ENCODE measurements at places on chromosomes 7 and 10.

DNA sequence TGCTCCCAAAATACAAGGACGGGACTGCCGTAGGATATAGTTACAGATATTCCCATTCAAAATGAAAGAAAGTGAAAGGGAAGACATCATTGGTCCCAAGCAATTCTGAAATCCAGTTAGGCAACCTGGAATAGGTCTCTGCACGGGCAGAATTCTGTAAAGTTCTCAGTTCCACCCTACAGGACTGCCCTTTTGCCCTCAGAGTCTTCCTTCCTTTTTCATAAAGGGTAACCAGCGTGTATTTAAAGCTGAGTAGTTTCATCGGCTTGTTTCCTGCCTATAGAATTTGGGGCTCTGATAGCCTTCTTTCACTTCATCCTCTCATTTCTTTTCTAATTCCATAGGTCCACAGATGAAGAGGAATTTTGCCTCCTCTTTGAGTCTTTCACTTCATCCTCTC is 20.0 kb downstream of the COPG2 start:
- DNase-seq: no peak

DNA sequence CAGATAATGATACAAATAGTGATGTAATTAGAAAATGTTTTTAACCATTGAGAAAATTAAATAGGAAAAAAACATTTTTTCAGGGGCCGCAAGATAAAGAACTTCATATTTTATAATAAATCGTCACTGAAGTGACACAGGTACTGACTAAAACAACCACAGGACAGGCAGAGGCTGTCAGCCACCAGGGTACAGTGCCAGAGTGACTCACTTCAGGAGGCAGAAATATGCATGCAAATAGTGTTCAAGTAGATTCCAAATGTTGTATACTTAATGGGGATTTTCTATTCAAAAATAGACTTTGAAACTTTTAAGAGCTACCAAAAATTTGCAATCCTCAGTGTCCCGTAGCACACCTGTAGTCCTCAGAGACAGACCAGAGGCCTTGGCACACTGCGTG is 68.6 kb downstream of the FRMPD2 start:
- no peak for DNase-seq

- DNase-seq: no peak
These were observed 116.3 kb upstream of the RET start for GRCh38 chr10:42960491-42960990.

DNA sequence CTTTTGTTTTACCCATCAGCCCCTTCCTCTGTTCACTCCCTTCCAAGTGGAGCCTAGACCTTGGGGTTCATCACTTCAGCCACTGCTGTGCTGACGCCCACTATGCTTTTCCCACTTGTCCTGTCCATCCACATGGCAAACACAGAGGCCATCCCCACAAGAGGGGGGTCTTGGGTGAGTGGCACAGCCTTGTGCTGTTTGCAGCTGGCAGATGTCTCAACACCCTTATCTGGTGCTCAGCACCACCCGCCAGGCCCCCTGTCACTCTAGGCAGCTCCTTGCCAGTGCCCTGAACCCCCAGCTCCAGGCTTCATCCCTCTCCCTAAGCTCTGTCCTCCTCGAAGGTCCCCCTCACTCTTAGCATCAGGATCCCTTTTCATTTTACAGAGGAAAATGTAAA is 13.1 kb downstream of the BLVRA start:
- DNase-seq: no peak

GRCh38 chr7:28070297-28071055 is 110.1 kb downstream of the JAZF1 start:
- DNase-seq: no peak

GRCh38 chr7:77565917-77566316 is 28.8 kb downstream of the PTPN12 start:
- no peak for DNase-seq

DNA sequence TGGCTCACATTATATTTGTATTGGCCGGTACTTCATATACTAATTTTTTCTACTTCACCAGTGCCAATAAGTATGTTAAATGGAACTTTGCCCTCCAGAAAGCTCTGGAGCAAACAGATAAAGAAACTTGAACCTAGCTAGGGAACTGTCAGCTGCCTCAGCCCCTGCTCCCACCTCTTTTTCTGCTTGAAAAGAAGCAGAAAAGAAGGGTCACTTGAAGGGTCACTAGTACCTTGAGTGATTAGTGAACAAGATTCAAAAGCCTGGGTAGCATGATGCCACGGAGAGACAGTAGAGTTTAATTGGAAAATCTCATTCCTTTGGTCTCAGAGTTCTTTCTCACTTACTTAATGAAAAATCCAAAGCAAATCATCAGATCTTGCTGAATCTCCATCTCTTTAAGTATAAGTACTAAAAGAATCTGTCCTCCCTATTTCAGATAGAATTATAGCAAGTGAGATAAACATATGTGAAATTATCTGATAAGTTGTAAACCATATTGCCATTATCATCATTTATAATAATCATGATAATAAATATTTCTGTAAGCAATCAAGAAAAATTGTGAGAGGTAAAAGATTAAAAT is 47.7 kb downstream of the PTN start:
- DNase-seq: no peak

DNA sequence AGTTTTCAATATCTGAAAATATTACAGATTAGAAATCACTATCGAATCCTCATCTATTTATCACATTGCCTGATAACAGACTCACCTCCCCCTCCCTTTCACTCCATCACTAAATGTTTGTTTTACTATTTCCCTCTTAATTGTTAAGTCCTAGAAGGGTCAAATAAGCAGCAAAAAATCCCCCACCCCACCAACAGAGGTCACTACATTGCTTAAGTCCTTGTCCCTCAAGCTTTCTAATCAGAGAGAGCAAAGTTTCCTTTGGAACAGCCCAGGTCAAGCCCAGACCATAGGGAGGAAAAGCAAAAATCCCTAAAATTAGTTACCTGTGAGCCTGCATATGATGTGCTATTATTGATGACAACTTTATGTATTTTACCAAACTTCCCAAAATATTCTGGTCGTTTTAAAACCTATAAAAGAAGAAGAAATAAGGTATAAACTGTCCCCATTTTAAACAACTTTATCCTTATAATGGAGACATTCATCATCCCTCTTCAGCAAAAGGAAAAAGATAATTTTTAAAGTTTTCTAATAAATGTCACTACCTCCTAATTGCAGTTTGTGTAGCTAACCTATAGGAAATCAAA is 95.0 kb downstream of the CNOT4 start:
- DNase-seq: peak; percentile 22

DNA sequence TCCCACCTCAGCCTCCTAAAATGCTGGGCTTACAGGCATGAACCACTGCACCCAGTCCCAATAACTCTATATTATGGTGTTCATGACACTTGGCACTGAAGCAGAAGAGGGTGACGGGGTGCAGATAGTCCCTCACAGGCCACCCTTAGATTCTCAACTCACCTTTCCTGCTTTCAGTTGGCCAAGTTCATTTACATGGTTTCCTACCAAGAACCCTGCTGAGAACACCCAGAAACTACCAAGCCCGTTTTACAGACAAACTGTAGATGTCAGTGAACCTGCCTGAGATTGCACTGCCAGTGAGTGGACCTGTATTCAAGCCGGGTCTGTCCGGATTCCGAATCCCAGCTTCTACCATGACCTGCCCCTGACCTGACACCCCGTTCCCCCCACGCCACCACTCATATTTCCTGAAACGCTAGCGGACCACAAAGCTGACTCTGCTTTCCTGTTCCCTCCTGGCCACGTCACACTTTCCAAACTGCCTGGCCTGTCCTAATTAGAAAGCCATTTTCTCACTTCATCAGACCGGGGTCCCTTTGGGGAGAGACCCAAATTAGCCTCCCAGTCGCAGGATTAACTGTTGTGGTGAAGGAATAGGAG is 17.3 kb downstream of the GRID2IP start:
- DNase-seq: peak; percentile 36

- no peak for DNase-seq
These were observed 731.4 kb upstream of the POT1 start for GRCh38 chr7:125661006-125661405.

- DNase-seq: no peak
These were observed 86.8 kb downstream of the MKX start for GRCh38 chr10:27658788-27659187.

GRCh38 chr7:135709508-135709907 is 18.5 kb downstream of the SLC13A4 start:
- no peak for DNase-seq

GRCh38 chr10:71393841-71394475 is 2.8 kb upstream of the CDH23 start:
- DNase-seq: no peak

- DNase-seq: no peak
These were observed 1.7 kb downstream of the CDK6 start for GRCh38 chr7:92834507-92835260.

GRCh38 chr10:17019696-17020095 is 109.9 kb downstream of the CUBN start:
- no peak for DNase-seq

DNA sequence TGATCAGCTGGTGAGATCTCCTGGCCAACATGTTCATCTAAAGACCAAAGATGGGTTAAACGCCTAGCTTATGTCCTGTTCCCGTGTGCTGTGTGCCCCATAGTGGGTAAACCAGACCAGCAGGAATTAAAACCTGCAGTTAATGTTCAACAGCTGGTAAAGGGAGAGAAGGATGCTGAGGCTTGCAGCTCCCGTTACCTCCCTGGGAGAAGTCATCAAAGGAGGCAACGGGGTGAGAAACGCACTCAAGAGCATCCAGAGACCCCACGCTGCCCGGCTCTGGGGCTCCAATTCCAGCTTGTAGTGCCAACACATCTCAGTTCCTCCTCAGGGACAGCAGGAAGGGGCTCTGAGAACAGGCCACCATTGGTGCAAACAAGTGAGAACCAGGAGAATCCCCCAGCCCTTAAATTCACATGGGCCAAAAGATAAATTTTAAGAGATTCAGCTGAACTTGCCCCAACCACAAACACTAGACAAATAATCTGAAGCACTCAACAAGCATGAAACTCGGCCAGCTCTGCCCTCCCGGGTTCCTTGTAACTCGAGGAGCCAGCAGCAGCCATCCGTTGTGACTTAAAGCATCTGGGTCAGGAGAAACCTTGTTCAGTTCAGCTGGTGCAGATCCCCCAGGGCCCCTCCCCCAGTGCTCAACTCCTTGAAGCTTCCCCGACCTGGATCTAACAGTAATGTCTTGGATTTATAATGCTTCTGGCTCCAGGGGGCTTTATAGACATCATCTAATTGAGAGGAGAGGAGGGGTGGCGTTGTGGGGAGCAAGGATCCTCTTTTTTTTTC is 29.4 kb downstream of the FAM241B start:
- no peak for DNase-seq
